ENCODE measurements at places on chromosomes 1 and 21.

DNA sequence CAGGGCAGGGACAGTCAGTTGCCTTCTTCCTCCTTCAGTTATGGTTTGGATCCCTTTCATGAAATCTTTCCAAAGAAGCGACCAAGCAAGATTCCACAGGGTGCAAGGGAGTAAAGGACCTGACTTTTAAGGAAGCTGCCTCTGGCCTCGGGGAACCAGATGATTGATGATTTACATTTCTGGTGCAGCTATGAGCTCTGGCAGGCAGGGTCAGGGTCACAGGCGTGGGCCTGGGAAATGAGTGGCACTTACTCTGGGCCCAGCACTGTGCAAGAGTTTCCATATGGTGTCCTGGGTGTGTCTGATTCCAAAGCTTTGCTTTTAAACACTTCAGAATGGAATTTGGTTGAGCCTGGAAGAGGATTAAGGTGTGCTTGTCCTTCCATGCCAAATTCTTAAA lies 7.2 kb upstream of the CRABP2 start:
- DNase-seq, result no peak

GRCh38 chr1:214281720-214282629 lies 1.0 kb downstream of the SMYD2 start:
- no peak for DNase-seq

DNA sequence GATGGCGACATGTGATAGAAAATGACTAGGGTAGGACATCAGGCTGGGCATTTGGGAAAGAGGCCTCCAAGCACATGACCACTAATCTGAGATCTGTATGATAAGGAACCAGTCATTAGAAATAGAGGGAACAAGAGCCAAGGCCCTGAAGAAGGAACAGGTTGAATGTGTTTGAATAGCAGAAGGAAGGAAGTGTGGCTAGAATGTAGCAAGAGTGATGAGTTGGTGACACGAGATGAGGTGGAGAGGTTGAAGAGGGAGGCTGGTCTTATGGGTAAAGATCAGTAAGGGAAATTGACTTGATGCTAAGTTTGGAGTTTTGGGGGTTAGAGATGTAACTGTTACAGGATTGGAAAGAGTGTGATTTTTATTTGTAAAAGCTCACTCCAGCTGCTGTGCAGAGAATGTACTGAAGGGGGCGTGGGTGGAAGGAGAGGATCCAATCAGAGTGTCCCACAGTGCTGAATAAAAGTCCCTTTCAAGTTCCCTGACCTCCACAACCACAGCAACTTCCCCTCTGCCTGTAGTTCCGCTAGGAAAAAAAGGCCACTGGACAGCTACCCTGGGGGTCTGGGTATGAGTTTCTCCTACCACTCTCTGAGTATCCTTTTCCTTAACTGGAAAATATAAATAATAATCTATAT lies 295.0 kb downstream of the OMA1 start:
- DNase-seq, result no peak

DNA sequence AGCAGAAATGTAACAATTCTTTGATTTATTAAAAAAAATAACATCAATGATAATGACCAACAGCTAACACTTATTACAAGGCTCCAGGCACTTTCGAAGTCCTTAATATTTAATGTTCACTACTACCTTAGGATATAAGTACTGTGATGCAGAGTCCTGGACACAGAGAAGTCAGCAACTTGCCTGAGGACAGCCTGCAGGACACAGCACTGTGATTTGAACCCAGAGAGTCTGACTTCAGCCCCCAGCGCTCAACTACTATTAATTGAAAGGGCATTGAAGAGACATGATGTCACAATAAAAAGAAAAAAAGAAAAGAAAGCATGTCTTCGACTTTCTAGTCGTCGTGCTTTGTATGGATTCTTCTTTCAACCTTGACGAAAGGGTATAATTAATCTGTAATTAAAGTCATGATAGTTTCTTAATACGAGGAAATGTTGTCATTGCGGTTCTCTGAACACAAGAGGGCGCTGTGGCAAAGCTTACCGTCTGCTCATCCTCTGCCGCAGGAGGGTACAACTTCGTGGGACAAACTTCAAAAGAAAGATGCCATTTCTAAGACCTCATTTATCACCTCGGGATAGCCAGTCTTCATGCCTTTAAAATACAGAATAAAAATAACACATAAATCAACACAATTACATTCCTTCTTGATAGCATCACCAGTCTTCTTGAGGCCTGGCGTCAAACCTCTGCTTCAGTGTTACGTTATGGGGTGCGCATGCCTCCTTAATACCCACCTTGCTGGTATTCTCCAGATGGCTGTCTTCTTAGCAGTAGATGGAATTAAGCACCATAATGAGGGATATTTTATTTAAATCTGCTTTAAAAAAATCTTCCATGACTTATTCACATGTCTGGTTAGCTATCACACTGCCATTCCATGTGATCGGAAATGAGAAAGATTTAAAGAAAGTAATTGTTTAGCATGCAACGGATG lies 240.1 kb downstream of the DISC1 start:
- peak; percentile 31 for DNase-seq

GRCh38 chr1:45038661-45039364 lies 26.8 kb downstream of the UROD start:
- no peak for DNase-seq

DNA sequence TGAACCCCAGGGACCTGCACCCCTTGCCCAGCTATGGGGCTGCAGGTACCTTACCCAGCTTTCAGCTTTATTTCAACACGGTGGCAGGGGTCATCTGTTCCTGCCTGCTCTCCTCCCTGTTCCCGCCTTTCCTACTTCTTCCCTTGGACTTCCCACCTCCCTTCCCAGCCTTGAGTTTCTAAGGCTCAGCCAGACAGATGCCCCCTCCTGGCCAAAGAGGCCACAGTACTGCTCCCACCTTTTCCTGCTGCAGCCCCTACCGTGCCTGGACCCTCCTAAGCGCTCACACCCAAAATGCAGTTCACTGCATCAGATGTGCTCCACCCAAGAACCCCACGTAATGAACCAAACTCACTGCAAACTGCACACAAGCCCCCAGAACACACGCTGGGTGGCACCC lies 7.7 kb downstream of the NOC2L start:
- DNase-seq, result no peak

GRCh38 chr1:110631836-110632620 lies 25.9 kb upstream of the KCNA2 start:
- no peak for DNase-seq

DNA sequence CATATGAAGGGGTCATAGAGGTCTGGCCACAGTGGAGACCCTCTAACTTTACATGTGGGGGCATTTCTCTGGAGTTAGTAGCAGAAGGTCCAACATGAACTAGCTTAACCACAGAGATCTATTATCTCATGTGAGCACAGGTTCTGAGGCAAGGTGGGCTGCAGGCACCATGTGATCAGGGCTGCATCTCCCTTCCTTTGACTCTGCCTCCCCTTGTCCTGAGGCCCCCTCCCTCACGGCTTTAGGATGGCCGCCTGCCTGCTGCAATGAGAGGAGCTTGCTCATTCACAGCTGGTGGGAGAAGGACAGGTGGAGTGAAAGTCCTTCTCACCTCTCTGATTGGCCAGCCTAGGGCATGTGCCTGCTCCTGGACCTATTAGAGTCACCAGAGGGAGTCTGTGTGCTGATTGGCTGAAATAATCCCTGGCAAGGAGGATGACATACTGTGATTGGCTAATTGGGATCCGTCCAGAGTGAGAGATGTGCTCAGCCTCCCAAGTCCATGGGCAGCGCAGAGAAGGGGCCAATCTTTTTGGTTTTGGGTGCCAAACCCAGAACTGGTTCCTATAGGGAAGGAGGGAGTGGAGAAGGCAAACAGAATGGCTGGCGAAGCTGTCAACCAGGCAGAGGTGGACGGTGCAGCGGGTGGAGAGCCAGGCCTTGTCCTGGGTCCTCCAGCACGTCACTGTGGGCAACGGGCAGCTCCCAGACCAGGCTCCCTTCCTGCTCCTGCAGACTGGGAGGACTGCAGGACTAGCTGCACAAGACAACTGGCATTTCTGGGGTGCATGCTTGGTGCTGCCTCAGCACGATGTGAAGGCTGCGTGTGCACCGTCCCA lies 39.4 kb upstream of the C1orf174 start:
- DNase-seq, result no peak

DNA sequence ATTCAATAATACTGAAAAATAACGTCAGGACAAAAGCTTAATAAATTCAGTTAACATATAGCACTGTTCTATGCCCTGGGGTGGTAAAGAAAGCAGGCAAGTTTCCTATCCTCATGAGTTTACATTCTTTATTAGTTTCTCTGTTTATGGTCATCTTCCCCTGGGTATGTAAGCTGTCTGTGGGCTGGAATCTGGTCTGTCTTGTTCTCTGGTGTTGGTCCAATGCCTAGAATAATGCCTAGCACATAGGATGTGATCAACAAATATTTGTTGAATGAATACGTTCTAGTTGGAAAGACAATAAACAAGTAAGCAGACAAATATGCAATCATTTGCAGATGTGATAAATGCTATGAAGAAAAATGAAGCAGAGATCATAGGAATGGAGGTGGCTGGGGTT lies 7.2 kb upstream of the IGSF3 start:
- DNase-seq, result no peak

- DNase-seq, result no peak
These were observed 531.8 kb upstream of the PRMT6 start for GRCh38 chr1:106524631-106525030.

DNA sequence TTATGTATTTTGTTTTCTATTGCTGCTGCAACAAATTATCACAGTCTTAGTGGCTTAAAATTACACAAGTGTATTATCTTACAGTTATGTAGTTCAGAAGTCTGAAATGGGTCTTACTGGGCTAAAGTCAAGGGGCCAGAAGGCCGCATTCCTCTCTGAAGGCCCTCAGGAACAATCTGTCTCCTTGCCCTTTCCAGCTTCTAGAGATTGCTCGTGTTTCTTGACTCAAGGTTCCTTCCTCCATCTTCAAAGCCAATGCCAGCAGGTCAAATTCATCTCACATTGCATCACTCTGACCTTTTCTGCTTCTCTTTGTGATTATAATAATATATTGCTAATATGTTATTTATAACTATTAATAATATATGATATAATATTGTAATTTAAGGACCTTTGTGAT lies 97.1 kb downstream of the DIRAS3 start:
- no peak for DNase-seq

- DNase-seq, result no peak
These were observed at the start of gene TRIM17 for GRCh38 chr1:228416217-228416933. Gene TRIM17, minus strand, starts transcription at chr1:228416861. Its CDS starts 1,789 bp downstream, at chr1:228415072.

DNA sequence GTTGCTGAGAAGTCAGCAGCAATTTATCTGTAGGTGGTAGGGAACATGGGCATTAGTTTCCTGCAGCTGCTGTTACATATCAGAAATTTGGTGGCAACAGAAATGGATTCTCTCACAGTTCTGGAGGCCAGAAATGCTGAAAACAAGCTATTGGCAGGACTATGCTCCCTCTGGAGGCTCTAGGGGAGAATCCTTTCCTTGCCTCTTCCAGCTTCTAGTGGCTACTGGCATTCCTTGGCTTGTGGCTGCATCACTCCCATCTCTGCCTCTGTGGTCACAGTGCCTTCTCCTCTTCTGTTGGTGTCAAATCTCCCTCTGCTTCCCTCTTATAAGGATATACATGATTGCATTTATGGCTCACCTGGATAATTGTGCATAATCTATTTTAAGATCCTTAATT lies 2.5 kb upstream of the SFT2D2 start:
- DNase-seq, result no peak

- no peak for DNase-seq
These were observed 391.6 kb upstream of the VAMP3 start for GRCh38 chr1:7379441-7379971.

DNA sequence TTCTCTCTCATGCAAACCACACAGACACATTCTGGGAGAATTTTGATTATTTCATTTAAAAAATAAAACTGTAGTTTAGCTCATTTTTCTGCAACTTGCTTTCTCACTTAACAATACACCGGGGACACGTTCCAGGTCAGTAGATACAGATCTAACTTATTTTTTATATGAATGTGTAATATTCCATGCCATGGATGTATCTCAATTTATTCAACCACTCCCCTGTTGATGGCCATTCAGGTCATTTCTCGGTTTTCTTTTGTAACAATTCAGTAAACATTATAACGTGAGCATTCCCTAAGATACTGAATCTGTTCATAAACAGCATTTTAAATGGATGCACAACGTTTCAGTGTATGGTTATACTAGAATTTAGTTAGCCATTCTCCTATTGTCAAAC lies 64.7 kb downstream of the CSMD2 start:
- DNase-seq, result no peak

- no peak for DNase-seq
These were observed 42.4 kb downstream of the PKP1 start for GRCh38 chr1:201325678-201326060.
